Suppressor macrophage (primary cell): ENCODE measurements at places on chromosomes 16 and 17.

DNA sequence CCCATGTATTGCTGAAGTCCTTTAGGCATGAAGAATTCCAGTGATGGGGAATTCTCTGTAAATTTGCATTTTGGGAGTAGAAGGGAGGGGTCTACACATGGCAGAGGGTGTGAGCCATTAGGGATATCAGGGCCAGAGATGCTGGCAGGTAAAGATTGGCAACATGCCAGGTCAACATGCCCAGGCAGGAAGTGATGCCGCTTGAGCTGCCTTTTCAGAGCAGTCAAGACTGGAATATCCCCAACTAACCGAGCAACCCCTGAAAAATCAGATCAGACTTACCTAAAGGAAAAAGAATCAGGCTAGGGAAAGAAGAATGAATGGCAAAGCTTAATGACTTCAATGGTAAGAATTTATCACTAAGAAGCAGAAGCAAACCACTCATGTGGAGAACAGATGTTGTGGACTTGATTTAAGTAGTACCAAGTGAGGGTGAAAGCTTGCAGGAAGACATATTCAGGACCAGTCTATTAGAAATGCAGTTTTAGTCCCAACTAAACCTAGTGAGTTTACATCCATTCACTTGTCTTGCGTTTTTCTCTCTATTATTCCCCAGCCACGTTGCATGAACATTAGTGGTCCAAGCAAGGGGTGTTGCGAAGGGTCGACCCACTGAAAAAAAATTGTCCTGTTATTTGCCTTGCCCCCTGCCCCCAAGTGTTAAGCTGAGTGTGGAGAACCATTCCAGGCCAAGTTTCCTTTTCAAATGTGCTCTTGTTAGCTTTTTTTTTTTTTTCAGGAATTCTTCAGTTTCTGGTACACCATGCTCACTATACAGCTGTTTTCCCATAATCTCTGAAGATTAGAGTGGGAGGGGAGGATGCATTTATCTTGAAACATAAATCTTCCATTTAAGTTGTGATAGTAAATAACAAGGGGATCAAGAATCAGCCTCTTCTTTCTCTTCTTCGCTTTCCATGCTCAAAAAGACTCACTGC is 105.2 kb downstream of the ABCA8 start:
- DNase-seq, result no peak

- no peak for DNase-seq
Observed at GRCh38 chr17:76924345-76925342, 56.4 kb downstream of the MGAT5B start.

- DNase-seq, result peak; percentile 58
Observed at GRCh38 chr16:81181013-81181720, 57.3 kb upstream of the BCO1 start.

GRCh38 chr17:78857266-78857665 is 16.7 kb upstream of the USP36 start:
- no peak for DNase-seq

DNA sequence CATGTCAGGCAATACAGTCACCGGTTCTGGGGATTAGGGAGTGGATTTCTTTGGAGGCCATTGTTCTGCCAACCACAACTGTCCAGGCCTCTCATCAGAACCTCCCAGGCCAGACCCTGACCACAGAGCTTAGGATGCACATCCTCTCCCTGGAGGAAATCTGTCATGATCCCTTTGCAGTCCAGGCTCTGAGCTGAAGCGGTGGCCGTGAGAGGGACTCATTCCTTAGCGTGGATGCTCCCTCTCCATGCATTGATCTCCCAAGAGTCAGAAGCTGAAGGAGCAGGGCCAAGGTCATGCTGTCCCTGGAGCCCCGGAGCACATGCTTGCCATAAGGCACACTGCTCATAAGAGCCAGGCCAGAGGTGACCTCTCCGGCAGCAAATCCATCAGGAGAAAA is 181.4 kb downstream of the COPRS start:
- no peak for DNase-seq

GRCh38 chr17:3672571-3672970 is 4.0 kb downstream of the EMC6 start:
- no peak for DNase-seq

DNA sequence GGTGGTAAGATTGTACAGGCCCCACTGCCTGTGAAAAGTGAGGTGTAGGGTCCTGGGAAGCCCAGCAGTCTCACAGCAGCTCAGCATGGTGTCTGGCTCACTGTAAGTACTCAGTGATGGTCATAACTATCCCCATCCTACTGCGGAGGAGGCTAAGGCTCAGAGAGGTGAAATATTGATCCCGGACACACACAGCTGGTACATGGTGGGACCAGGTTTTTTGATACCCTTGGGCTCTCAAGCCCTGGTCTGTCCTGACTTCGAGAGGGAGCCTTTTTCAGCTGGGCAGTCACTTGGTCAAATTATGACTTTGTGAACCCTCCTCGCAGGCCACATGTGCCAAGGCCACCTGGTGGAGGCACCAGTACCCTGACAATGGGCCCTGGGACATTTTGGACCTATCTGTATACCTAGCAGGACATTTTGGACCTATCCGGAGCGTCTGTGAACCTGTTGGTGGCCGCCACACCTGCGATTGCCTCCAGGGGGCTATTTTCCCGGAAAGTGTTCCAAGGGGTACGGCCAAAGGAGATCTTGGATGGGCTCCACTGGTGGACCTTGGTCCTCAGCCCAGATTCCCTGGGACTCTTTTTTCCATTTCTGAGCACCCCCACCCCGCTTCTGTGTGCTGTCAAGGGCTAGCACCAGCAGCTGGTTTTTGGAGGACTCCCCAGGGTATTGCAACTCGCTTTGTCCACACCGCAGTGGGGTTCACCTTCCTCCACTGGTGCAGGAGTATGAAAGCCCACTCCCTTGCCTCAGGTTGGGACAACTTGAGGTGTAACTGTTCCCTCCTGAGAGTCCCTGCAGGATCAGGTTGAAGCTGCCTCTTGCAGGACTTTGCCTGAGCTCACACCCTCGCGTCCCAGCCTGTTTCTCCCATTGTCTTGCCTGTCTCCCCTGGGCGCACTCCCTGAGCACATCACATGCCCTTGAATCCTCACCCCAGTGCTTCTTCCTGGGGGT is 83.6 kb upstream of the NKD1 start:
- no peak for DNase-seq

GRCh38 chr16:24174957-24175356 is 81.2 kb upstream of the CACNG3 start:
- no peak for DNase-seq

DNA sequence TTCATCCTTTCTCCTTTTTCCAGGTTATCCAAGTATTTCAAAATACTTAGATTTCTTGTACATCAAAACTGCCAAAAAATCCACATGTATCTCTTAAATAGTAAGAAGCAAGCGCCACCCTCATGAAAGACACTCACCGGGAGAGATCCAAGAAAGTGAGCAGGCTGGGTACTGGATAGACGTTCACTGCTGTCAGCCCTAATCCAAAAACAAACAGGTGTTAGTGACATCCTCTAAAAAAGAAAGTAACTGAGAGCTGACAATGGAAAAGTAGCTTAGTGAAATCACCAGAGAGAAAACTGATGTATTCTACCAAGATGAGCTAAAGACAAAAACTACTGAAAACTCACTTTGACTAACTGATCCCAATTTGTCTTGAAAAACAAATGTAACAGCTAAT is 46.1 kb downstream of the MARVELD3 start:
- no peak for DNase-seq
